Hypothalamus (tissue), 51 donors: ENCODE measurements at places on chromosomes 16 and 17.

- DNase-seq = no peak
Observed at GRCh38 chr16:71622088-71622487, 3.9 kb upstream of the MARVELD3 start.

DNA sequence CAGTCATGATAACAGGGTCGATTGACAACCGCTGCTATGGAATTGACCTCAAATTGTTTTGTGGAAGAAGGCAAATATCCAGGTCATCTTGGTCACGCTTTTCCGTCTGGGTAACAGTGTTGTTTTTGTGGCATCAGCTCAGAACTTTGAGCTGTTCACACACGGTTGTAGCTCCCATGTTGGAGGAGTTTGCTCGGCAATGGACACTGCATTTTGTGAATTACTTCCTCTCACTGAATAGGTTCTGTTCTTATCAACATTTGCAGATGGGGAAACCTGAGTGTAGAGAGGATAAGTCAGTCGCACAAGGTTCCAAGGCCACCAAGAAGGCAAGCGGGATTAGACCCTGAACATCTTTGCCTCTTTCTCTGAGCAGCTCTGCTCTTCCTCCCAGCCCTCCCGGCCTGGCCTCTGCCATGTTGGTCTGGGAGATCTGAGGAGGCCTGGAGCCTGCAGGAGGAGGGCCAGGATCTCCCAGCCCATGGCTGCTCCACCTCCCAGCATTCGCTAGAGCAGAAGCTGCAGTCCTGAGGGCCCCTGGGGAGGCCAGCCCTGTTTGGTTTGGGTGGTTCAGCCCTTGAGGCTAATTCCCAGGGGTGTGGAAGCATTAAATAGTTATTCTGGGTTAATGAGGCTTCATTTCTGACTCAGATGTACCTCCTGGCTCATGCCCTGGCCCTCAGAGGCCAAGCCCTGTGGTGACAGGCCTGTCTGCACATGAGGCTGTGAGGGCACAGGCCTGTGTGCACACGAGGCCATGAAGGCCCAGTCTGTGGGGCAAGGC, 154.1 kb upstream of the PLCG2 start:
- DNase-seq = no peak

DNA sequence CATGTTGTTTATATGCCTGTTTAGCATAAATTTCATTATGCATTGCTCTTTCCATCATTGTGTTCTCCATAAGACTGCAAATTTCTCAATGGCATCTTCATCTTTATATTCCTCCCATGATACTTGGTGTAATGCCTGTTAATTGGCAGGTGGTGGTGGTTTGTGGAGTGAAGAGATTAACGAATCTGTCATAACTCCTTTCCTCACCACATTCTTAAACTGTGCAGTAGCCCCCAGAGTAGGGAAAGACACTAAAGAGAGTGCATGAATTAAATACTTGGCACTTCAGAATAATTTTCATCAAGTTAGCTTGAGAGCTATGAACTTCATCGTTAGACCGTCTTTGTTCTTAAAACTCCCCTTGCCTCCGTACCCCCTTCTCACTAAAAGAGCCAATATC, 329.7 kb downstream of the HS3ST3B1 start:
- DNase-seq = no peak

DNA sequence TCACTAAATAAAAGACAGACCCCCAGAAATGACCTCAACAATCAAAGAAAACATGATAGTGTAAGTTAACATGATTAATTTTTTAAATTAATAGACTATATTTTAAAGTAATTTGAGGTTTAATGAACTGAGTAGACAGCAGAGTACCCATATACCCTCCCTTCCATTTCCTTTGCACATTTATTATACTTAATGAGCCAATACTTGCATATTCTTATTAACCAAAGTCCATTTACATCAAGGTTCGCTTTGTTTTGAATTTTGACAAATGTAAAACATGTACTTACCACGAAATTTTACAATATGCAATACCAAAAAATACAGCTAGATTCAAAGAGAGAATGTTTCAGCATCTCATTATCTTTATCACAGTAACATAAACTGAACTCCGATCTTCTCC, 72.7 kb downstream of the KANSL1 start:
- no peak for DNase-seq

GRCh38 chr17:20120836-20121235, 111.7 kb downstream of the SPECC1 start:
- no peak for DNase-seq

DNA sequence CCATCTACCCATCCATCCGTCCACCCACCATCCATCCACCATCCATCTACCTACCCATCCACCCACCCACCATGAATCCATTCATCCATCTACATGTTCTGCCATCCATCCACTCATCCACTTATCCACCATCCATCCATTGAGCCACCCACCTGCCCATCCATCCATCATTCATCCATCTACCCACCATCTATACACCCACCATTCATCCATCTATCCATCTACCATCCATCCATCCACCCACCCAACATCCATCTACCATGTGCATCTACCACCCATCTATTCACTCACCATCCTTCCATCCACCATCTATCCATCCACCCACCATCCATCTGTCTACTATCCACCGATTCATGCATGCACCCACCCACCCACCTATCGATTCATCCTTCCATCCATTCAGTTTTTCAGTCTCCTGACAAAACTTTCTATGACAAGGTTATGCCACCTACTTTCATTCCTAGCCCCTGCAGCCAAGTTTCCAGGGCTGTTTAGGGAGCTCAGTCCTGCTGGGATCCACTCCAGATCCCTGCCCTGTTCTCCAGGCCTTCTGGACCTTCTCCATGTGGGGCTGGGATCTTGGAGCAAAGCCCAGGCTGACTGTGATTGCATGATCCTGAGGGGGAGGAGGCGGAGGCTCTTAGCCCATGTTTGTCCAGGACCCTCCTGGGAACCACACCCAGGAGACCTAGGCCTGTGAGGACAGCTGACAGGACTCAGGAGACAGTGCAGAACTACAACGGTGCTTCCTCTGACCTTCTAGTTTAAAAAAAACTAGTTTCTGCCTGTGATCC, 27.4 kb downstream of the BCO1 start:
- peak; percentile 16 for DNase-seq

- no peak for DNase-seq
Observed at GRCh38 chr17:66992911-66993442, 28.5 kb downstream of the CACNG4 start.

GRCh38 chr17:5933430-5933829, 136.7 kb upstream of the WSCD1 start:
- no peak for DNase-seq

DNA sequence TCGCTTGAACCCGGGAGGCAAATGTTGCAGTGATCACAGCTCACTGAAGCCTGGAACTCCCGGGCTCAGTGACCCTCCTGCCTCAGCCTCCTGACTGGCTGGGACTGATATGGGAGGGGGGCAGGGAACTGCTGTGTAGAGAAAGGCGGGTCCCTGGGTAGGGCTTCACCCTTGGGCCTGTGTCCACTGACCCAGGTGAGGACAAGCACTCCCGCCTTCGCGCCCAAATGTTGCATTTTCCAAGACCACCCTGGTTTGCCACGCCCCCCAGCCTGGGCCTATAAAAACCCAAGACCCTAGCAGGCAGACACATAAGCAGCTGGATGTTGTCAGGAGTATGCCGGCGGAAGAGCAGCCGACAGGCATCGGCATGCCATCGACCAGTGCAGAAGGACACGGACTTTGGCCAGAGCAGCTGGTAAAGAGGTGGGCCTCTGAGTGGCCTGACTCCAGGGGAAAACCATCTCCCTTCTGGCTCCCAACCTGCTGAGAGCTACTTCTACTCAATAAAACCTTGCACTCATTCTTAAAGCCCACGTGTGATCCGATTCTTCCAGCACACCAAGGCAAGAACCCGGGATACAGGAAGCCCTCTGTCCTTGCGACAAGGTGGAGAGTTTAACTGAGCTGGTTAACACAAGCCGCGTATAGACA, 19.1 kb downstream of the SMYD4 start:
- DNase-seq = no peak

DNA sequence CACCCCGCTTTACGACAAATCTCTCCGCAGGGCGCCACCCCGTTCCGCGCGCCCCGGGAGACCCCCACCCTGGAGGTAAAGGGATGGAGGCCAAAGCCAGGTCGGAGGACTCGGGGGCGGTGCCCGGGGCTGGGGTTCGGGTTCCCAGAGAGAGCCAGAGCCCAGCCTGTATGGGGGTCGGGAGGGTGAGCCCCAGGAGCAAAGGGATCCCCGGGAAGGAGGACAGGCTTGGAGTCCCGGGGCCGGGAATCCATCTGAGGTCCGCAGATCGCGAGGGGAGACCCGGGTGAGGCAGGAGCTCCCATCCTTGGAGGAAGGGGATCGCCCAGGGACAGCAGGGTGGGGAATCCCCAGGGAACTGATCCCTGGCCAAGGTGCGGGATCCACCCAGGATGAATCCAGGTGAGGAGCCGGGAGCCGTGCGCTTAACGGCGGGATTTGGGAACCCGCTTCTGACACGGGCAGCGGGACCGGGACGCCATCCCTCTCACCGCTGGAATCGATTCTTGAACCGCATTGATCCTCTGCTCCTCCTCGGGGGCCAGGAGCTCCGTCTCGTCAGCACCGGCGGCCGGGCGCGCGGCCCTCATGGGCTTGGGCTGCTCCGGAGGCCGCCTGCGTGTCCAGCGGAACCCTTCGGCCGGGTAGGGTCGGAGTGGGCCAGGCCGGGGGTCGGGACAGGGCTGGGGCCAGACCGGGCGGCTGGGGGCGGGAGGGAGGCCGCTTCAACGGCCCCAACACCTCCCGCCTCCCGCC, at the start of gene MMD:
MMD (minus strand) TSS at position 657 of the 756 bp plus-strand sequence; CDS start at position 517, 140 bp downstream.
- no peak for DNase-seq

- DNase-seq = peak; percentile 90
Observed at GRCh38 chr16:85350973-85351372, 238.7 kb upstream of the CIBAR2 start.

DNA sequence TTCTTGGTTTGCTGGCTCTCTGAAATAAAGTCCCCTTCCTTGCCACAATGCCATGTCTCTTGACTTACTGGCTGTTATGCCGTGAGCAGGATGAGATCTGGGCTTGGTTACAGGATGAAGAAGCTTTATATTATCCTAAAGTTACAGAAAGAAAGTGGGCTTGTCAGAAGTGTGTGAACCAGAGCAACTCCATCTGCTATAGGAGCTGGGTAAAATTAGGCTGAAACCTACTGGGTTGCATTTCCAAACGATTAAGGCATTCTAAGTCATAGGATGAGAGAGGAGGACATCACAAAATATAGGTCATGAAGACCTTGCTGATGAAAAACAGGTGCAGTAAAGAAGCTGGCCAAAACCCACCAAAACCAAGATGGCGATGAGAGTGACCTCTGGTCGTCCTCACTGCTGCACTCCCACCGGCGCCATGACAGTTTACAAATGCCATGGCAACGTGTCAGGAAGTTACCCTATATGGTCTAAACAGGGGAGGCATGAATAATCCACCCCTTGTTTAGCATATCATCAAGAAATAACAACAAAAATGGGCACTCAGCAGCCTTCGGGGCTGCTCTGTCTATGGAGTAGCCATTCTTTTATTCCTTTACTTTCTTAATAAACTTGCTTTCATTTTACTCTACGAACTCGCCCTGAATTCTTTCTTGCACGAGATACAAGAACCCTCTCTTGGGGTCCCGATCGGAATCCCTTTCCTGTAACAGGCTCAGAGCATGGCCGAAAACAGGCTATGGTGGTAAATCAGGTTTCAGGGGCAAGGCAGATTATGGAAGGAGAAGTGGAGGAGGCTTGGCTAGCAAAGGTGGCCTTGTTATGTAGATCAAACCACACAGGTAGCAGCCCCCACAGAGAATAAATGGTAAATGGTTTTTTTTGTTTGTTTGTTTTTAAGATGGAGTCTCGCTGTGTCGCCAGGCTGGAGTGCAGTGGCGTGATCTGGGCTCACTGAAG, 81.3 kb upstream of the C16orf82 start:
- DNase-seq = no peak

DNA sequence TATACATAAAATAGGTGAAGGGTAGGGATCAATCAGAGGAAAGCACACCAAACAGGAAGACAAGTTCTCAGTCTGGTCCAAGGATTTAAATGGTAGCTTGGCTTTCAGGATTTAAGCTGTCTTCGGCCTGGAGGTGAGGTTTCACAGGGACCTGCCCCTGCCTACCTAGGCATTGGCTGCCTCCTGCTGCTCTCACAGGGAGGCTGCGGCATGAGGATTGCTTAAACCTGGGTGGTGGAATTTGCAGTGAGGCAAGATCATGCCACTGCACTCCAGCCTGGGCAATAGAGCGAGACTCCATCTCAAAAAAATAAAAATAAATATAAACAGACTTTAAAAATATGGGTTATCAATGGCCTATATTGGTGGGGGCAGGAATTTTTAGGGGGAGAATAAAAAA, 114.5 kb downstream of the GAS7 start:
- DNase-seq = no peak

DNA sequence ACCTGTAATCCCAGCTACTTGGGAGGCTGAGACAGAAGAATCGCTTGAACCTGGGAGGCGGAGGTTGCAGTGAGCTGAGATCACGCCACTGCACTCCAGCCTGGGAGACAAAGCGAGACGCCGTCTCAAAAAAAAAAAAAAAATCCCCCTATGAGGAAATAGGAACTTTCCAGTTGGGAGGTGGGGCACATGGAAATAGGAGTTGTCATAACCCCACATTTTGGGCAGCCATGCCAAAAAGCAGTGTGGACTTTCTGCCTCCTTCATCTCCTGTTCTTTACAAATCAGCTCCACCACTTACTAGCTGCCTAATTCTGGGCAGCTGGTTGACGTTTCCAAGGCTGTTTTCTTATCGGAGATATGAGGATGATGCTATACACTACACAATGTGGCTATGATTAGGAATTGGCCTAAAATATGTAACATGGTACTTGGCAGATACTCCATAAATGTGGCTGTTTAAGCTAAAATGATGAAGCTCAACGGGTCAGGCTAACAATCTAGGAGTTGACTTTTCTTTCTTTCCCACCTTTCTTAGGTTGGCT, 21.5 kb upstream of the CCL5 start:
- DNase-seq = no peak

- no peak for DNase-seq
Observed at GRCh38 chr17:4180791-4181190, 37.8 kb downstream of the CYB5D2 start.

GRCh38 chr16:23629516-23629915, 11.6 kb downstream of the PALB2 start:
- no peak for DNase-seq

- no peak for DNase-seq
Observed at GRCh38 chr17:78684026-78684425, 98.0 kb downstream of the CYTH1 start.

- no peak for DNase-seq
Observed at GRCh38 chr16:73750639-73751038, 546.0 kb upstream of the PSMD7 start.

GRCh38 chr16:79632289-79632688, 31.8 kb upstream of the MAF start:
- no peak for DNase-seq

- no peak for DNase-seq
Observed at GRCh38 chr17:27896701-27897100, 3.5 kb upstream of the LYRM9 start.

DNA sequence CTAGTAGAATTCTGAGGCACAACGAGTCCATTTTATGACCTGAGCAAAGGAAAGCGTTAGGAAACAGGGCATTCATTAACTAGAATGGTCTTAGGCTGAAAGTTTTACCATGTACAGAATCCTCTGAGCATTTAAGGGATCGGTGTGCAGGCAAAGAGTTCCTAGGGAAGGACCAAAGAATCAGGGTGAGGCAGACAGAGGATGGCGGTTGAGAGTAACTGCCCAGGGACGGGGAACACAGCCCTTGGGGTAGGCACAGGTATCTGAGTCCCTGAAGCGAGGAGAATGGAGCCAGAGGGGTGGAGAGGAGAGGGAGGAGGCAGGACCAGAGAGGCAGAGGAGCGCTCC, 14.0 kb upstream of the ITGB3 start:
- DNase-seq = no peak

GRCh38 chr17:82055965-82056728, 4.4 kb downstream of the GPS1 start:
- DNase-seq = no peak

- peak; percentile 40 for DNase-seq
Observed at GRCh38 chr16:997440-998051, 16.0 kb downstream of the SOX8 start.
